Head of caudate nucleus (tissue), 42 donors: ENCODE measurements at places on chromosomes 2 and 18.

- DNase-seq: no peak
These were observed 1.6 kb downstream of the SERPINB8 start for GRCh38 chr18:63971320-63972001.

- DNase-seq: no peak
These were observed 14.8 kb upstream of the ZAP70 start for GRCh38 chr2:97698530-97698929.

- no peak for DNase-seq
These were observed 138.4 kb upstream of the NOSTRIN start for GRCh38 chr2:168663993-168664392.

DNA sequence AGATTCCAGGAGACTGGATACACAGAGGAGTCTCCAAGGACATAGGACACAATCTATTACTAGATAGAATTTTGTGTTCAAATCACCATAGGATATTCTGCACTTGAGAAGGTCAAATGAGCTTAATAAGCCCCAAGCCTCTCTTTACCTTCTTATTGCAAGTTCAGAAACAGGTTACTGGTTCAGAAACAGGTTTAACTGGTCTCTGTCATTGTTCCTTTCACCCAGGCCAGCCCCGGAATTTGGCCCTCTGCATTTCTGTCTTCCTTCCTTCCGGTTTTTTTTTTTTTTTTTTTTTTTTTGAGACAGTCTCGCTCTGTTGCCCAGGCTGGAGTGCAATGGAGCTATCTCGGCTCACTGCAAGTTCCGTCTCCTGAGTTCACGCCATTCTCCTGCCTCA is 700.2 kb downstream of the EPHA4 start:
- DNase-seq: no peak

DNA sequence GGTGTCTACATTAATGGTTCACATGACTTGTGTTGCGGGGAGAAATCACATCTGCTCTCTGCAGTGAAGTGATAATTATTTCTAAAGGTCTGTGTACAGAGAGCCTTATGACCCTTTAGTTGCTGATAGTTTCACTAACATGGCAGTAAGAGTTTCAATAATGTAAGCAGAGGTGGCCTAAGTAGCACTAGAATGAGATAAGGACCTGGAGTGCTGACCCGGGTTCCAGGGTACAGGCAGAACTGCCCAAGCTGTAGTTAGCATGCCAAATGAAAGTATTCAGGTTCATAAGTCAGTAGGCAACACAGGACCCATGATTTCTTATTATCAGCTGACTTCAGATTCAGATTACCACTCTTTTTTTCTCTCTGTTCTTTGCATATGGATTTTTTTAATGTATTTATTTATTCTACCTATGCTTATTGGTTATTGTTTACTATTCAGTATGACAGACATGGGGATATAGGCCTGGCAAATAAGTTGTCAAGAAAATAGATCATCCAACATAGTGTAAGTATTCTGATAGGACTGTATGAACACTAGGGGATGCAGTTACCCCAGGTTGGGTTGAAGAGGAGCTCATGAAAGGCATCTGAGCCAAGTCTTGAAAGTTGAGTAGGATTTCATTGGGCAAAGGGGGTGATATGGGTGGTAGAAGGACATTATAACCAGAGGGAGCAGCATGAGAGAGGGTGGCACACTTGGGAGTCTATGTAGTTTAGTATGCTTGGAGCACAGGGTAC is 105.2 kb downstream of the CCDC85A start:
- no peak for DNase-seq

DNA sequence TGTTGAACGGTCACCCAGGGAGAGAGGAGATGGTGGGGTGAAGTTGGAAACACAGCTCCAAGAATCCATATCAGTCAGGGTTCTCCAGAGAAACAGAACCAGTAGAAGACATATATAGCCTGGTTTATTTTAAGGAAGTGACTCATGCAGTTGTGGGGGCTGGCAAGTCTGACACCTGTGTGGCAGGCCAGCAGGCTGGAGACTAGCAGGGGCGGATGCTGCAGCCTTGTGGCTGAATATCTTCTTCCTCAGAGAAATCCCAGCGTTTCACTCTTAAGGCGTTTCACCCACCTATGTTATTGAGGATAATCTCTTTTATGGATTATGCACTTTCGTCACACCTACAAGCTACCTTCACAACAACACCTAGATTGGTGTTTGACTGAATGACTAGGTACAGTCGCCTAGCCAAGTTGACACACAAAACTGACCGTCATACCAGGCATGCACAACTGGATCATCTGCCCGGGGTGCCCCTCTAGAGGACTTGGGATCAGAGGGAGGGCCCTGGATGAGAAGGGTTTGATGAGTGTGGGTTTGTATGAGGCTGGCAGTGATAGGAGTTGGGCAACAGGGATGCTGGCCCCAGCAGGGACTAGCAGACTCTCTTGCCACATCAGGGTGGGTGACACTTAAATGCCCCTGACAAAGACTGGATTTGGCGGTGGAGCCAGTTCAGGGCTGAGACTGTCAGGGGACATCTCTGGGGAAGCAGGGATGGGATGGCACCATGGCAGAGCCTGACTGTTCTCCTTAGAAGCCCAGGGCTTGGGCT is 23.4 kb downstream of the MROH2A start:
- DNase-seq: peak; percentile 30

DNA sequence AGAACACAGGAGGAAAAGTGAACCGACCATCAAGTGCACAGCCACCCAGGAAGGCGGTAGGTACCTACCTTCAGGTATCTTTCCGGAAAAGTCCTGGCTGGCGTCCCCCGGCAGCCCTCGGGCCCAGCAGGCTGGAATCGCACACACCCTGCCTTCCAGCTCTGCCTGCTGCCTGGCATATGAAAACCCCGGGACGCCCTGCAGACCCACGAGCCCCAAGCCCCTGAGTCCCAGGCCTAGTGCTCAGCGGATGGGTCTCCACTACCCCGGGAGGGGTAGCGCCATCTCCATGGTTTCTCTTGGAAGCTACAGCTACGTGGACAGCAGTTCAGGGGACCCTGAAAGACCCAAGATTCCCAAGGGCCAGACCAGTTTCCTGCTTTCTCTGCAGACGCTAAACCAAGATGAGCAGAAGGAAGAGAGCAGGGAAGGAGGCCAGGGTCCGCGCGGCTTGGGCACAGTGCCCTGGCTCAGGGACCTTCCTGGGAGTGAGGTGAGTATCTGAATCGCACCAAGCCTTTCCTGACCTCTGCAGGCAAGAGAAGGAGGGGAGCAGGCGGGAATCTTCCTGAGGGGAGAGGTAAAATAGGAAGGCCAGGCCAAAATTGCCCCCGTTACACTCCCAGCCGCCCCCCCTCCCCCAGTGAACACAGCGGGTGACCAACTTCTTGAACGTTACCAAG is 80.4 kb downstream of the ARHGEF4 start:
- DNase-seq: no peak

DNA sequence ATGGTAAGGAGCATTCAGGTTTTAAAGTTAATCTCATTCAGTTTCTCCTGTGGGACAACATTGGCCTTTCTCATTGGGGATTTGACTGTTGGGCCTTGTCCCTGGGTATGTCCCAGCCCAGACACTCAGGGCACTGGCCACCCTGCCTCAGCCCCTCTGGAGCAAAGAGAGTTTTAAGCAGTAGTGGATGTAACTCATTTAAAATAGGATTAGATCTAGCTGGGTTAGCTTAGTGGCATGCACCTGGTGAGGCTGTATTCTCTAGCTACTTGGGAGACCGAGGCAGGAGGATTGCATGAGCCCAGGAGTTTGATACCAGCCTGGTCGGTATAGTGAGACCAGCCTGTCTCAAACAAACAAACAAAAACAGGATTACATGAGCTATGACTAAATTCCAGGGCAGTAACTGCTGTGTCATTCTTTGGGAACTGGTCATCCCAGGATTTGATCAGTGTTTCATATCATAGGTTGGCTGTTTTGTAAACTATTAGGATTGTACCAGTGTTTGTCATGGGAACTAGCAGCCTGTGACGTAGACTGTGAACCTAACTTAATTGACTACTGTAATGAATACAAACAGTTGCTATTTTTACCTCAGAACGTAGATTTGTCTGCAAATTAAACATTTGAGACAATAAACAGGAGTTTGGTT is 12.5 kb downstream of the INPP4A start:
- no peak for DNase-seq

DNA sequence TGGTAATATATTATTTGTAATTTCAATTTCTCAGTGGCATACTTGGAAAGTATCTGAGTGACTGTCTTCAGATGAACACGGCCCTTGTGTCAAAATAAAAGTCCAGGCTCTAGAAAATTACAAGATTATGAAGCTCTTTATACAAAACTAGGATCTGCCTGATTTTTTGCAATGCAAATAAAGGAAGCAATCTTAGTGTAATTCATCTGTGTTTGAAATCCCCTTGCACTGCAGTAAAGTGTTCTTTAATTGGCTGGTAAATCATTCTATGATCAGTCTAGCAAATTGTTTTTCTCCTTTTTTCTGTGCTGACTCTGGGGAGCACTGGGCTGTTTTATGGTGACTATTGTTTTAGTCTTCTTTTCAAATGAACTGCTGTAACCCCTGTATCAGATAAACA is 1039.0 kb downstream of the SOCS6 start:
- no peak for DNase-seq

GRCh38 chr2:161113693-161114575 is 46.3 kb upstream of the TANK start:
- DNase-seq: no peak

DNA sequence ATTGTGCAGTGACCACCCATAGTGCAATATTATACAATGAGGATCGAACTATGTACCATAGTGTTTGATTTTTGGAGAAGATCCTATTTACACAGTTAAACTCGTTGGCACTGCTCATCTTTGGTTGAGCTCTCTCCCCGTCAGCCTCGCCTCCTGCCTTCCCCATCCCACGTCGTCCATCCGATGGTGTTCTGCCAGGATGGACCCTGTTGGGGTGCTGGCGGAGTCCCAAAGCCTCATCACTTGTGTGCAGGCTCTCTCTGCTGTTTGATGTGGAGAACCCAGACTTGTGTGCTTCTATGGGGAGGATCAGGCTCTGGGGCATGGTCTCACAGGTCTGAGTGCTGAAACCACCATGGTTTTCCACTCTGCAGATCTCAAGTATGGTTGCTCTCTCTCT is 85.4 kb downstream of the ITGB1BP1 start:
- DNase-seq: no peak

- peak; percentile 20 for DNase-seq
These were observed 48.5 kb upstream of the DTNA start for GRCh38 chr18:34661464-34662087.

GRCh38 chr2:28528206-28528605 is 32.3 kb downstream of the PLB1 start:
- peak; percentile 69 for DNase-seq

DNA sequence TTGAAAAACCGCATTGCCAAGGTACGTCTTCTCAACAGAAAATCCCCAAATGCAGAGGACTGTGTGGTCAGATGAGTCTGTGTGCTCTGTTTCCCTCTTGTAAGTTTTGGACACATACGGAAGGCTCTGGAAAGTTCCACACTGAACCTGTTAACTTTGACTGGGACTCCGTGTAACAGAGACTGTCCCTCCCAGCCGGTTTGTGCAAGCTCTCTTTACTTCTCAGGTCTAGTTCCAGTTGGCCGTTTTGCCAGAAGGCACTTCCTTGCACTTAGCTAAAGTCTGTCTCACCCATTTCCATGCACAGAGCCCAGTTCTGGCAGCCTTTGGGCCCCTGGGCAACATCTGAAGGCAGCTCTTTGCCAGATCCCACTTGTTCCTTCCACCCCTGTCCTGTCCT is 22.0 kb downstream of the EFHD1 start:
- DNase-seq: no peak

GRCh38 chr2:42350434-42351063 is 10.5 kb downstream of the COX7A2L start:
- no peak for DNase-seq

GRCh38 chr2:212904646-212905045 is 246.8 kb downstream of the IKZF2 start:
- DNase-seq: no peak

DNA sequence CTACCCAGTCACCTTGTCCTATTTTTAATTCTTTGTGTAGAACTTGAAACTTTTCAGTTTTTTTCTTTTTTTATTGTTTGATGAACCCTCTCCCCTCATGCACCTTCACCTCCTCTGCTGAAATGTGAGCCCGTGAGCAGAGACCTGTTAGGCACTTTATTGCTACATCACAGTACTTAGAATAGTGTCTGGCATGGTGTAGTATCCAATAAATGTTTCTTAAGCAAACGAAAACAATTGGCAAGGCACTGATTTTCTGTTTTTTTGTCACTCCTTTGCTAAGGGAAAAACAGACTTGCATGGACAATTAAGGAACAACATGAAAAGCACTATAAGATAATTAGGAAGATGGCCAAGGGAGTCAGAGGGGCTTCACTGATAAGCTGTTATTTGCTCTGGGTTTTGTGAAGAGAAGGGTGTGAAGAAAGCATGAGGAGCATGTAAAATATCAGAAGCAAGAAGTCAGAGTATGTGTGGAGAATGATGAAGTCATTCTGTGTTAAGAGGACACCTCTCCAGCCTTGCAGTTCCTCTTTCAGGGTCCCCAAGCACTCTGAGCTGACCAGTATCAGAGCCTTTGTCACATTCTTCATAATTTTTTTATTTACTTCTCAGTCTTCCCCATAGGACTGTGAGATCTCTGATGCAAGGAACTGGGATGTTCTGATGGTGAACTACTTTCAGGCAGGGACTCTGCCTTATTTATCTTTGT is 99.7 kb upstream of the CAVIN2 start:
- no peak for DNase-seq

GRCh38 chr2:42971947-42972736 is 179.8 kb upstream of the HAAO start:
- no peak for DNase-seq

GRCh38 chr2:33221046-33221784 is 255.2 kb upstream of the RASGRP3 start:
- no peak for DNase-seq
